ENCODE measurements at places on chromosomes 4 and X.
A peak's percentile ranks its signal among the peaks of the same experiment; 100 is the strongest.

GRCh38 chr4:7457201-7458065 is 22.7 kb upstream of the PSAPL1 start:
- DNase-seq, result no peak

GRCh38 chrX:18674417-18674787 is 2.5 kb upstream of the RS1 start:
- DNase-seq, result peak; percentile 45

GRCh38 chrX:23662853-23663252 is 4.4 kb upstream of the PRDX4 start:
- DNase-seq, result no peak

GRCh38 chr4:185298728-185299430 is 89.5 kb downstream of the SNX25 start:
- no peak for DNase-seq

DNA sequence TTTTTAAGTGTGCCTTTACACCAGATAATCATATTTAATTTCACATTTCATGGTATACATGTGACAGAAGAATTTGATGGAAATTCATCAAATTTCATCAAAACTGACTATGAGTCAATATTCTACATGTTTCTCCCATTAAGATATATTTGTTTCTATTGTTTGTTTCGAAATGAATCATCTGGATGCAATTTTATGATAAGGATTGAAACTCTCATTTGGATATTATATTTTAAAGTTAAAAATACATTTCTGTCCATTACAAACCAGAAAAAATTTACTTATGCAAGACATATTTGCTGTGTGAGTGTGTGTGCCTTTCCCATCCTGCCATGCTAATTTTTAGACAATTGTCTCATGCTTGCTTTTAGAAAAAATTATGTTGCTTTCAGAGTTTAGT is 52.2 kb downstream of the SULT1B1 start:
- no peak for DNase-seq

DNA sequence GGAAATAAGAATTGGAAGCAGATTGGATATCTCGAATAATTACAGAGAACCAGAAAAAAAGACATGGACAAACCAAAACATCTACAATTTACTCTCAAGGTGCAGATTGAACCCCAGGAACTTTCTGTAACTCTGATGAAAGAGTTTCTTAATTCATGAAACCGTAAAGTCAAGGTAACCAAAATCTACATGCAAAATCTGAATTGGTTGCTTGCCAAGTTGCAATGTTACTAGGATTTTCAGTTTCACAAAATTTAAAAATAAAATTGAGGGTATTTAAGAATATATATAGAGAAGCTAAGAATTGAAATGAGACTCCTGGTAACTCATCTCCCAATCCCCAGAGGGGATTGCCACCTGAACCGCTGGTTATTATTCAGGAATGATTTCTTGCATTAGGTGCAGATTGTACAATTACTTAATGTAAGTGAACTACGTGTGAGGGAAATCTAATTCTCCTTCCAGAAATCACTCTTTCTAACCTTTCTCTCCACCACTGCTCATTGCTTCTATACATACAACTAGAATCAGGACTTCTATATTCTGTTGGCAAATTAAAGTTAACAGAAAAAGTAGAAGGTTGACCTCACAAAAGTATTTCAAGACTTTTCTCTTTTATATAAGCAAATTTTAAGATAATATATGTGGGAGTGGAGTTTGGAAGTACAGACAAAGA is 221.5 kb upstream of the NDST4 start:
- no peak for DNase-seq

- DNase-seq, result no peak
Observed at GRCh38 chr4:48180234-48180633, 46.2 kb upstream of the TXK start.

DNA sequence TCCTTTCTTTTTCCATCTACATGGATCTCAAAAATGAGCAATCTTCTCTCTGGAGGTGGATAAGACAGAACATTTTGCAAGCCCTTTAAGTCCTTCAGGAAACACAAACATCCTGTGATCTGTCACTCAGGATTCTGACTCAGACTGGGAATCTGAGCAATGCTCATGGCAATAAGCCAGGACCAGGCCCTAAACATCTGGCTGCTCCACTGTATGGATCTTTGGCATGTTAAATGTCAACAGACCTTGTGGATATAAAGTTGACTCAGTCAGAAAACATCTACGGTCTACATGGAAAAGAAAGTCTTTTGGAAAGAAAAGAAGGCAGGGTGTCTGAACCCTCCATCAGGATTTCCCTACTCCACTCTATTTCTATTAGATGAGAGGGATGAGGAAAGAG is 17.8 kb upstream of the CHIC2 start:
- DNase-seq, result no peak

DNA sequence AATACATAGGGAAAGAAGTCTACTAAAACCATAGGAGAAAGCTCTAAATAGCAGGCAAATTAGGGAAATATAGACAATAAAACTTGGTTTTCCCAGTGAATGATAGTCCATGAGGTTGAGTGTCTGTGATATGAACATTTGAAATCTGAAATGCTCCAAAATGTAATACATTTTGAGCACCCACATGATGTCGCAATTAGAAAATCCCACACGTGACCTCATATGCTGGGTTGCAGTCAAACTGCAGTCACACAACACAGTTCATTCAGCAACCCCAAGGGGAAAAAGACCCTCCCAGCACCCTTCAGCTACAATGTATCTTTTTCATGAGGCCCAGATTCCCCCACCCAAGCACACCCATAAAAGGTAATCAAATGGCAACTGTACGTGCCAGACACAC is 155.6 kb downstream of the BTC start:
- no peak for DNase-seq

GRCh38 chrX:129123795-129124194 is 399.5 kb downstream of the SMARCA1 start:
- no peak for DNase-seq

GRCh38 chr4:79445371-79445781 is 37.3 kb upstream of the GK2 start:
- DNase-seq, result no peak

GRCh38 chrX:13697976-13698375 is 9.0 kb downstream of the RAB9A start:
- DNase-seq, result no peak

GRCh38 chrX:66012094-66012534 is 27.8 kb downstream of the VSIG4 start:
- DNase-seq, result peak; percentile 37

- no peak for DNase-seq
Observed at GRCh38 chr4:26157541-26157940, 163.3 kb upstream of the RBPJ start.

DNA sequence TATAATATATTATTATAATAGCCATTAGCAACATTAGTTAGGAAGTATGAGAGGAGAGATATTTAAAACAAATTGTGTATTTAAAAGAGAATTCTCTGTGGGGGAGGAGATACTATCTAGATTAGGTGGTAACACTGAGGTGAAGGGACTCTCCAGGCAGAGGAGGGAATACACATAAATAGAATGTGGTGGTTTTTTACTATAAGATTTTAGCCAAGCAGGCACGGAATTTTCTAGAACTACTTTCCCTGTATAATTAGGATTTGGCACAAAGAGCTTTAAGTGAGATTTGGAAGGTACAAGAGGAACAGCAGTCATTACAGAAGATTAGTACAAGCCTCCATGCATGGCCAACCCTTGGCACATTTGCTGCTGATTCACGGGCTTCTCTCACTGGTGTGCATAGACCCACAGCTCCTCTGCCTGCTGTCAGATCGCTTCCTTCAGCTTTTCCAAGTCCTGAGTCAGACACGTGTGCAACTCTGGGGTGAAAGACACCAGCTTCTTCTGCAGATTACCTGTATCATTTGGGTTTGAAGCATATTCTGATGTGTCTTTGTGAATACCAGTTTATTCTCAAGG is 685.5 kb downstream of the KCTD8 start:
- DNase-seq, result no peak

GRCh38 chr4:105765690-105766407 is 57.3 kb downstream of the GSTCD start:
- DNase-seq, result no peak

- DNase-seq, result peak; percentile 60
Observed at GRCh38 chr4:154551872-154552686, 1.9 kb upstream of the PLRG1 start.

DNA sequence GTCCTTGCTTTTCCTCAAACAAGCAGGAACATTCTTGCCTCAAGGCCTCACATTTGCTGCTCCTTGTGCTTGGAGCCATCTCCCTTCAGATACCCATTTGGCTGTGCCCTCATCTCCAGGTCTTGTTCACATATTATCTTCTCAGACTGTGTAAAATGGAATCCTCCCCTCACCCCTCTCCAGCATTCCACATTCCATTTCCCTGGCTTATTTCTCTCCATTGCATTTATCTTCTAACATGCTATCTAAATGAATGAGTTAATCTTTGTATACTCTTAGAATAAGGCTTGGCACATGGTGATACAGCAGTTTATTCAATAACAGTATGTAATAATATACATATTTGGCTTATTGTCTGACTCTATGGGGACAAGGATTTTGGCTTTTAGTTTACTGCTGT is 8.8 kb upstream of the GALNT7 start:
- DNase-seq, result no peak

DNA sequence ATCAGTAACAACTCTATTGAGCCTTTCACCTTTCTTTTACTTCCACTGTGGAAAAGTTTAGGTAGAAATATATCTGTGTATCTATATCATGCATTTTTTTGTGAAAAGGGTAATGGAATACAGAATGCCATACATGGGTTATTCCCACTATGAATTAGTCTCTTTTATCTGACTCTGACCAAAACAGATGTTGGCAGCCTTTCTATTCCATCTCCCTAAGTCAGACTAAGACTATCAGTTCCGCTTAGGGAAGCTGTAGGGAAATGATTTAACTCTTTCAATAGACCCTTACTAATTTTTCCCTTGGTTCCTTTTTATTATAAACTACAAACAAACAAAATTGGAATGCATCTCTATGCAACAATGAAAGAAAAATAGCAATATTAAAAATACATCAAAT is 92.3 kb upstream of the LEF1 start:
- no peak for DNase-seq

DNA sequence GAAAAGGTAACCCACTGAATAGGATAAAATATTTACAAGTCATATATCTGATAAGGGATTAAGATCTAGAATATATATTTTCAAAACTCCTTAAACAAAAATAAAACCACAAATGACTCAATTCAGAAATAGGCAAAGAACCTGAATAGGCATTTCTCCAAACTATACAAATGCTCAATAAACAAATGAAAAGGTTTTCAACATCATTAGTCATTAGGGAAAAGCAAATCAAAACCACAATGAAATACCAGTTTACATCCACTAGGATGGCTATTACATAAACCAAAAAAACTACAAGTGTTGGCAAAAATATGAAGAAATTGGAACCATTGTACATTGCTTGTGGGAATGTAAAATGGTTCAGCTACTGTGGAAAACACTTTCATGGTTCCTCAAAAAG is 167.0 kb upstream of the GALNT7 start:
- no peak for DNase-seq

DNA sequence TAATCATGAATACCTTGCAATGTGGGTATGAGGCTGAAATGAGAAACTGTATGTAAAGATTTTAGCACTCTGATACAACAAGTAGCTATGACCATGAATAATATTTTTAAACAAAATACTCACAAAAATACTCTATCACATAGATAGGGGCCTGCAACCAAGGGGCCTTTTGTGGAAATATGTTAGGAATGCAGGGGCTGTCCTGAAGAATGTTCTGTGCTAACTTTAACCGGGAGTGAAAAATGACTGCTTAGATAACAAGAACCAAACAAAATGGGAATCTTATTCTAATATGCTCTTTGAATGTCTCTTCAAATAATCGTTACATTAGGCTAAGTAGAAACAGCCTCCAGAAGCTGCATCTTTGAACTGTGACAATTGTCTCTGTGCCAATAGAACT is 37.9 kb upstream of the GYPA start:
- no peak for DNase-seq

DNA sequence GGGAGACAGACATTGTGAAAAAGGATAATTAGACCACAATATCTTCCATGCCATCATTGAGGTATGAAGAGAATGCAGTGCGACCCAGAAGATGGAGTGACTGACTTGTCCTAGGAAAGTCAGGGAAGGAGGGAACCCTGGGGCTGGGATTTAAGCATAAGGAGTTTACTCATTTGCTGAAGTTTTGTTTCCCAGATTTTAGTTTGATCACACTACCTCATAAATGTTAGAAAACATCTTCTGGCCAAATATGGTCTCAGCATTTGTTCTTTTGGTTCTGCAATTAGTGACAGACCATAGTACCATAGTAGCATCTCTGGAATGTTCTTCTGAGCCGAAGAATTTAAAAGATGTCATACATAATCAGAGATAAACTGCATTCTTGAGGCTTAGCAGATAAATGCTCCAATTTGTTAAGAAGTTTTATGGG is 96.5 kb upstream of the PGRMC2 start:
- no peak for DNase-seq

GRCh38 chr4:121698236-121698671 is 1.5 kb upstream of the ANXA5 start:
- DNase-seq, result no peak

DNA sequence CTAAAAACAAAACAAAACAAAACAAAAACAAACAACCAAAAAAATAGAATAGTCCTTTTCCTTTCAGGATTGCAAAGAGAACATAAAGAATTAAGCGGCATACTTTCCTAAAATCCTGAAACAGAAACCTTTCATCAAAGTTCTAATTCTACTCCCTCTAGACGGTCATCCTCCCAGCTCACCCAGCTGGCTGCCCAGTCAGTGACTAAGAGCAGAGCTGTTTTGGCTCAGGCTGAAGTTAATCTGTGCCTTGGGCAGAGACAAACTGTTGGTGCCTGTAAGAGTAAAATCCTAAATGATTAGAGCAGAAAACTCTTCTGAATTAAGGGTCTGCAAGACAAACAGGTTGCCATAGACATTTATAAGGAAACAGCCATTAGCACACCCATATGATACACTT is 17.6 kb upstream of the WAS start:
- no peak for DNase-seq

GRCh38 chr4:110287130-110287529 is 88.7 kb upstream of the ELOVL6 start:
- DNase-seq, result no peak

DNA sequence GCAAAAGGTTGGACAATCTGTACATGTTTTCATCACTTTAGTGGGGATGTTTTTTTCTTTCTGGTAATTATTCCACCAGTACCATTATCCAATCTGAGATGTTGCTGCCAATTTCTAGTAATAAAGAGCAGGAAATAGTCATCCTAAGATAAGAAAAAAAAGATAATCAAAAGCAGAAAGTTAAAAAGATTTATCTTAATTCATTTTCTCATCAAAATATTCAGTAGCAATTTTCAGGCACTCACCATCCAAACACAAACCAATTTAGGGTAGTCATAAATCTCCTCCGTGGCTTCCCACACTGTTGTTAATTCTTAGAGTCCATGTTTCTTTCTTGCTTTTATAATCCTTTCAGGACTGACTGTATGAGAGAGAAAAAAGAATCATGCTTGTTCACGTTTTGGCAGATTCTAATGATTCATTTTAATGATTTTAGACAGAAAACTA is 263.7 kb upstream of the UGT8 start:
- DNase-seq, result no peak

DNA sequence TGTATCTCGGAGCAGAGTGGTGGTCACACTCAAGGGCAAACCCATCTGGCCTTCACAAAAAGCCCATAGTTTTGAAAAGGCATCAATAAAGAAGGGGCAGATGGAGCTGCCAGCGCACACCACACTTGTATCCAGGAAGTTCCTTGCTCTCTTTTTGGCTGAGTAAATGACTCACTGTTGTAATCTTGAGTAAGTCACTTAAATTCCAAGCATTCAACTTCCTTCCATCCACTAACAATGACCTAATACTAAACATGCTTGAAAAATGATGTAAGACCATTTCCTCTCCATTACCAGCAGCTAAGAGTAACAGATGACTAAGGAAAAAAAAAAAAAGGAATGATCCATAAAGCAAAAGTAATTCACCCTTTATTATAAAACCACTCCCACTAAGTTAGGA is 32.4 kb upstream of the MYOZ2 start:
- no peak for DNase-seq
